ENCODE measurements at places on chromosomes 1 and 21.

GRCh38 chr1:156901966-156902915 is 8.7 kb downstream of the PEAR1 start:
- no peak for DNase-seq

- no peak for DNase-seq
These were observed 4.9 kb downstream of the HAO2 start for GRCh38 chr1:119373465-119373864.

- no peak for DNase-seq
These were observed 7.4 kb upstream of the CTBS start for GRCh38 chr1:84581648-84582047.

DNA sequence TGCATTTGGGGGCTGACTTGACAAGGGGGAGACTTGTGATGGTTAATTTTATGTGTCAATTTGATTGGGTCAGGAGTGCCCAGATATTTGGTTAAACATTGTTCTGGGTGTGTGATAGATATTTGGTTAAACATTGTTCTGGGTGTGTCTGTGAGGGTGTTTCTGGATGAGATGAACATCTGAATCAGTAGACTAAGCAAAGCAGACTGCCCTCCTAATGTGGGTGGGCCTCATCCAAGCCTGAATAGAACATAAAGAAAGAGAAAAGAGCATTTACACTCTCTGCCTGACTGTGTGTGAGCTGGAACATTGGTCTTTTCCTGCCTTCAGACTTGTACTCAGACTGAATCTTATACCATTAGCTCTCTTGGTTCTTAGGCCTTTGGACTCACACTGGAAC is 113.5 kb downstream of the ODF2L start:
- DNase-seq: no peak

DNA sequence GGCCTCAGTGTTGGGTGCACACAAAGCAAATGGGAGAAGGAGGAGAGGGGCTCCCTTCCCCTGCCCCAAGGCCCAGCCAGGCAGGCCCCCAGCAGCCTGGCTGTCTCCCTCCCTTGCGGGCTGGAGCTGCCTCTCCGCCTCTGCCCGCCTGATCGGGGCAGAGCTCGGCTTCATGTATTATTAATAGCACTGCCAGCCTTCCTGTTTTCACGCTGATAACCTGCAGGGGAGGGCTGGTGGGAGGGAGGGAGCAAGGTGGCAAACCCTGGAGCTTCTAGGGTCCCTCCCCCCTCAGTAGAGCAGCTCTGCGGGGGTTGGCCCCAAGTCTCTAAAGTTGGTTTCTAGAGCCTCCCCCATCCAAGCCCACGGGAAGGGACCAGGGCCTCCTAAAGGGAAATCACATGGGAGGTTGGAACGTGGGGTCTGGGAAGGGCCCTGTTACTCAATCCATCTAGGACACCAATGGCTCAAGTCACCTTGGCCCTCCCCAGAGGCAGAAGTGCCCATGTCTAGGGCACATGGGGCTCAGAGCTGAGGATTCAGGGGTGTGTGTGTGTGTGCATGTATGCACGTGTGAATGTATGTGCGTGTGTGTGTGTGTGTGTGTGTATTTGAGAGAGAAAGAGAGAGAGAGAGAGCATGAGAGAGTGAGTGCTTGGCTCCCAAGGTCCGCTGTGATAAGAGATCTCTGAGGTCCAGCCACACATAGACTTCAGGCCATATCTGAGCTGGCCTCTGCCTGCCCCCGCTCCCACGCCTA is 21.8 kb upstream of the POU3F1 start:
- DNase-seq: no peak

DNA sequence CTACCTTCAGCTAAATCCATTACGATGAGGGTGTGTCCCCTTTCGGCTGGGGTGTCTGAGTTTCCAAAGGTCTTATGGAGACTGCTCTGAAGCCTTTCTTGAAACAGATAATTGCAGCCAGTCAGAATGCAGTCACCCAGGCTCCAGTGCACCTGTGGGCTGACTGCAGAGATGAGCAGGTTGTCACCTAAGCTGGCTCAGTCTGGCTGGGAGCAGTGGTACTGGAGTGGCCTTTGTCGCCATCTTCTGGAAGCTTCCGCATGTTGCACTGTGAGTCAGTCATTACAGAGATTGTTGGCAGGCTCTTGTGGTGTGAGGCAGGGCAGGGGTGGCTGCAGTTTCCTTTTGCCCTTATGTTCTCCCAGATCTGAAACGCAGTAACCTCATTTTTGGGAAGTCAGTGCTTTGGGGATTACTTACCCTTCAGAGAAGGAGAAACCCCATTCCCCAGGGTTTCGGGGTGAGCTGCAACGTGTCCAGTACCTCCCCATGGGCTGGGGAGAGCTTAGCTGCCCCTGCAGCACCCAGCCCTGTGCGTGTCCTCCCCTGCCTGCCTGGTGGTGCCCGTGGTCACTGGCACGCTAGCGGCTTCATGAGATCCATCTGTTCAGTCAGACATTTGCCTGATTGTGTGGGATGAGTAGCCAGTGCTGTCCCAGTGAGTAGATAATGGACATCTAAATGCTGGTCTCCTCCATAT is 48.0 kb downstream of the SMYD2 start:
- peak; percentile 71 for DNase-seq

DNA sequence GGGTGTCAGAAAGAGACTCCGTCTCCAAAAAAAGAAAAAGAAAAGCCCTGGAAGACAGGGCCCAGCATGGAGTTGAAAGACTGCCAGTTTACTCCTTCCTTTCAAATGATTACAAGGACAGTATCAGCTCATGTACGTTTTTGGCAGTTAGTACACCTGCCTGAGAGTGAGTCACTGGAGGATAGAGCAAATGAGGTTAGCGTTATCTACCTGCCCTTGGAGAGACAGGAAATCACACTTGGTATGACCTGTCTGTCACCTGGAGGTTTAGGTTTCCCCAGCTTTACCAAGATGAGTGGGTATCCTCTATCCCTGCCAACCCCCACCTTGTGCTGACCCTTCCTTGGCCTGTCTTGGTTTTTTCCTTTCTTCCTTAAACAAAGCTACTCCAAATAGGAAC is 96.8 kb upstream of the BMP8A start:
- no peak for DNase-seq
